ENCODE measurements at places on chromosomes 3 and 15. TPM values are rescaled to one million over a fixed set of nuclear protein-coding genes. Genes with fewer than 3 reads are reported as not detected.

CSPG5 gene
- polyA plus RNA-seq: 0.97 TPM

ARL14 gene
- 0.23 TPM for polyA plus RNA-seq

MPI gene
- 62.2 TPM for polyA plus RNA-seq

GPR149 gene
- not detected for polyA plus RNA-seq

MKRN2OS gene
- polyA plus RNA-seq: 2.4 TPM

UNC13C gene
- 6.3 TPM for polyA plus RNA-seq

ZNF80 gene
- polyA plus RNA-seq: 0.06 TPM

GRIP2 gene
- polyA plus RNA-seq: 1.5 TPM

DNA sequence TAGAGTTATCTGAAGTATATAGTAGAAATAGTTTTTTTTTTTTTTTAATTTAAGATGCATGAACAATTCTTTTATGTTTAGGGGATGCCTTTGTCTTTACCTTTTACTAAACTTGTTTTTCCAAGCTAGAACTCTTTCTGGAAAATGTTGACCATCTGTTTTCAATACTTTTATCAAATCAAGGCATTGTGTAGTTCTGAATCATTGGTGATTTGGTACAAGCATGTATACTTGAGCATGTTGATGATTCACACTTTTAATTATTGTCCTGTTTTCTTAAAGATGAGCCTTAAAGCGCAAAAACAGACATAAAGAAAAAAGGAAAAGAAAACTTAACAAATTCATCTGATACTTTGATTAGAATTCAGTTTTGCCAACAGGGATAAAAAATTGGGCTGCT lies 28.3 kb downstream of the PDCD6IP start:
- no peak for DNase-seq

DNA sequence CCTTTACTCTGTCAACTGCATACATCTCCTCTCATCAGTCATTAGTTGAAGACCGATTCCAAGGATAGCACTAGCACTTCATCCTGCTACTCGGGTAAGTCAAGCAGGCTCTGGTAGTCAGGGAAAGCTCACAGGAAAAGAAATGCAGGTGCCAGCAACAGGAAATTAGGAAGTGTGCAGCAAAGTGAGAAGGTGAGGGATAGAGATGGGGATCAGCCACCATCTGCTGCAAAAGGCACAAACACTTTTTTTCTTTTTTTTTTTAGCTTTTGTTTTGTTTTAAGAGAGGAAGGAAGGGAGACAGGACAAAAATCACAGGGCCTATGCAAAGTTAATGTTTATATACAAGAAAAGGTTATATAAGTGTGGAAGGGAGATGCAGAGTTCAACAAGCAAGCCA lies 9.0 kb upstream of the BTLA start:
- DNase-seq: no peak

- DNase-seq: no peak
Measured at GRCh38 chr3:38119821-38120692, 16.9 kb downstream of the ACAA1 start.

GRCh38 chr15:25375557-25375956 lies 63.3 kb downstream of the UBE3A start:
- DNase-seq: no peak

DNA sequence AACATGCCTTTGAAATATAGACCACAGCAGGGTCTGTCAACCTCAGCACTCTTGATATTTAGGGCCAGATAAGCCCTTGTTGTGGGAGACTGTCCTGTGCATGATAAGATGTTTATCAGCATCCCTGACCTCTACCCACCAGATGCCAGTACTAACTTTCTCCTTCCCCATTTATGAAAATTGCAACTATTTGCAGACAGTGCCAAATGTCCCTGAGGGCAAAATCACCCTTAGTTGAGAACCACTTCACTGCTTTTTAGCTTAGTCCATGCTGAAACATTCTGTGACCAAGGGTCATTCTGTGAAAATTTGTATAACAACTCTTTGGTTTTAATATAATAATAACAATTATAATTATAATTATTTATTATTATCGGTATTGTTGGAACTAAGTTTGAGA lies 1032.4 kb downstream of the MCTP2 start:
- DNase-seq: no peak

DNA sequence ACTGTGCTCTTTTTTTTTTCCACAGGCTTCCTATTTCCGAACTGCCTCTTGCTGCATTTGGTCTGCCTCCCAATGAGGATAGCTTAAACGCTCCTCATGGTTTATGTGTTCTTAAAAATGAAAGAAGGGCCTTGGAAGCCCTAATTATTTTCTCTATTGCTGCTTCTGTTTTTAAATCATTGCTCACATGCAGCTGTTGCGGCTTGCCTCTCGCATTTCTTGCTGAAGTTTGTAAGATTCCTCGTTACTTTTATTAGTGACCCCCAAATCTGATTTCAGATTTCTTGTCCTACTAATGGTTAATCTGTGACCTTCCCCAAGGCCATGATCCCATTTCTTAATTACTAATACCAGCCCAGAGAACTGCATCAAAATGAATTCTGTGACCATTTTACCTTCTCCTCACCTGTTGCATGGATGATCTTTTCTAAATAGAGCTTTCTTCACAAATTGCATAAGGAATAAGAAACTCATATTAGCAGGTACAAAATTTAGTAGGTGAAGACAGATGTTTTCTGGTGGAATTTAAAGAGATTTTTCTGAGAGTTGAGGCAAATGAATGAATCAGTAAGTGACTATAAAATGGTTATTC lies 1.8 kb downstream of the UBE2E1 start:
- DNase-seq: no peak

DNA sequence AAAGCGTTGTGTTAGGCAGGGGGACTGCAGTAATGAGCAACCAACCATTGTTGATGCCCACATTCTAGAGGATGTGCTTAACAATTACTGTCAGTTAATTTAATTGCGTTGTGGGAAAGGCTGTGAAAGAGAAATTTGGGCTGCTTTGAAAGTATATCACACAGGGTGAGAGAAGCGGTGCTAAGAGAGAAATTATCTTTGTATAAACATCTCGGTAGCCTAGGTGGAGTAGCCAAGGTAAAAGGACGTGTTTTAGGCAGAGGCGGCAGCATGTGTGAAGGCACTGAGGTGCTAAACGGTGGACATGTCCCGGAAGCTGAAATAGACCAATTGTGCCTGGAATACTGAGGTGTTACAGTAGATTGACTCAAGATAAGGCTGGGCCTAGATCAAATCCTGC lies 71.9 kb downstream of the UBE2E2 start:
- DNase-seq: no peak

DNA sequence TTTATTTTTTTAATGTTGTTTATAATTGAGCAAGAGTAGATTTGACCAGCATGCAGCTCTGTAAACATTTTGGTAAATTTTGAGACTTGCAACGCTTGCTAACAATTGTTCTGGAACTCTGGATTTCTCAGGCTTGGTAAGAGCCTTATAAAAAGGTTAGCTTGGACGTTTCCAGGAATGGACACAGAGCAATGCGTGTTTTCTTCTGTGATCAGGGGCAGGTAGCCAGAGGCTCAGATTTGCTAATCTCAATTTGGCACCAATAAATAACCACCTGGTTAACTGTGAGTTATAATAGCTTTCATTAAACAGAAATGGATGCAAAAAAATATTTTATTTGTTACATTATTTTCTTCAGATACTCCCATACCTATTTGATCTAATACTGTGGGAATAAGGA lies 39.8 kb downstream of the CADM2 start:
- no peak for DNase-seq

GRCh38 chr3:78707609-78708008 lies 1060.2 kb downstream of the ROBO1 start:
- no peak for DNase-seq

DNA sequence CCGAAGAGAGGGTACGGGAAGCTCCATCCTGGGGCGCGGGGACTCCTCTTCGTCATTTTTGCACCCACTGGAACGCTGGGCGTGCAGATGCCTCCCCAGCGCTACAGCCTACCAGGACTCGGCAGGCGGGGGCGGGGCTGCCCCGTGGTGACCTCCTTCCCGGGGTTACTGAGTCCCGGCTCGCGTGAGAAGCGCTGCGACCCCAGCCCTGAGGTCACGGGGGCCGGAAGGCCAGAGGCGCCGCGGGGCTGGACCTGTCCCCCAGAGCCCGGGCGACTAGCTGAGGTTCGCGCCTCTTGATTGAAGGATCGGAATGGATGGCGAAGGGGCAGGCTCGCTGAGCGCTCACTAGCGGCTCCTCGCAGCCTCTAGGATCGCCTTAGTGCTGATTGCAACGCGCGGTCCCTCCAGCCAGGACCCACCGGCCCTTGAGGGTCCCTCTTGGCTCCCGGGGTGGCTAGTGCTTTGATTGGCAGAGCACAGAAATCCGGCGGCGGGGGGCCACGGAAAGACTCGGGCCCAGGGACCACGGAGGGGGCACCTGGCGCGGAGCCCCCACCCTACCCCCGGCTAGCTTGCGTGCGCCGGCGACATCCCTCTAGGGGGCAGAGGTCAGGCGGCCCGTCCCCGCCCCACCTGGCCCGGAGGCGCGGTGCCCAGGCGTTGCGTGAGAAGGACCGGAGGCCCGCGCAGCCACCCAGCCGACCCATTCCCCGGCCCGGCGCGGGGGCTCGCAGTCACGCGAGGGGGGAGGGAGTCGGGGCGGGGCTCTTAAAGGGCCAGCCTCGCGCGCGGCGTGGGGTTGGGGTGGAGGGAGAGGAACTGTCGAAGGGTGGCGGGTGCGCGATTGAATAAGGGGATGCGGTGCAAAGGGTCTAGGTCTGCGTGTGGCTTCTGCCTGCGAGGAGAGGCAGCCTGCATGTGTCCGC lies 781 bp upstream of the CYP1A1 start:
- no peak for DNase-seq

DNA sequence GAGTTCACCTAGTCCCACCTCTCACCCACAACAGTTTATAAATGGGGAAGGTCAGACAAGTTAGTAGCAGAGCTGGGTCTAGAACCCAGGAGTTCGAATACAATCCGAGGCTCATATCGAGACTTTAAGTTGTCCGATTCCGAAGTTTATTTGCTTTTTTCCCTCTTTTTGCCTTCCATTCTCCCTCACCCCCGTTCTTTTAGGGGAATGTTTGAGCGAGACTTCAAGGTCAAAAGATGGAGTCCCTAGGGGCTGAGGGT lies 7.3 kb downstream of the BCL6 start:
- DNase-seq: no peak

DNA sequence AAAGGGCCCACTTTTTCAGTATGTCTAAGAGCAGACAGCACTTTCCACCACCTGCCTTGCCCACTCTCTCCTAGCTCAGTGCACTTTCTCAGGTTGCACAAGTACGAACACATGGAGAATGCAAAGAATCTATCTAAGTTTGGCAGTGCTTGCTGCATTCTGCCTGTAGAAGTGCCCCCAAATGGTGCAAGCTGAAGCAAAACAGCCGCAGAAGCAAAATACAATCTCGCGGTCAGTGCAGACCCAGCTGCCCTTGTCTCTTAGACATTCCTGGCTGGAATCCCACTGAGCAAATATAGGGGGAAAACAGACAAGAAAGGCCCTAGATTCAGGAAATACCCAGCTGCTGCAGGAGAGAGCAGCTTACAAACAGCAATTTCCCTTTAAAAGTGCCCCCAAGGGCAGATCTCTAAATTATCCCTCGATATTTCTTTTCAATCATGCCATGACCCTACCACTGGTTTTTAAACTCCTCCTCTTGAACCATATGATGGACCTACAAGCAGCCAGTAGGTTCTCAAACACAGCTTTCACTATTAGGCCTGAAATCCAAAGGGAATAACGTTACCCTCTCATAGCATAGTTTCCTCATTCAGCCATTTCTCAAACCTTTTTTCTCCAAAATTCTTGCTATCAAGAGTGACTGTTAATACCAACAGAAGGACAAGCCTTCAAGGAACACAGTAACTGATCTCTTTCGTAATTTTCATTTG lies 67.0 kb downstream of the TNIK start:
- no peak for DNase-seq

- DNase-seq: no peak
Measured at GRCh38 chr3:46012246-46012645, 15.0 kb downstream of the XCR1 start.

GRCh38 chr15:23797747-23798446 lies 110.8 kb upstream of the NDN start:
- DNase-seq: peak; percentile 9

DNA sequence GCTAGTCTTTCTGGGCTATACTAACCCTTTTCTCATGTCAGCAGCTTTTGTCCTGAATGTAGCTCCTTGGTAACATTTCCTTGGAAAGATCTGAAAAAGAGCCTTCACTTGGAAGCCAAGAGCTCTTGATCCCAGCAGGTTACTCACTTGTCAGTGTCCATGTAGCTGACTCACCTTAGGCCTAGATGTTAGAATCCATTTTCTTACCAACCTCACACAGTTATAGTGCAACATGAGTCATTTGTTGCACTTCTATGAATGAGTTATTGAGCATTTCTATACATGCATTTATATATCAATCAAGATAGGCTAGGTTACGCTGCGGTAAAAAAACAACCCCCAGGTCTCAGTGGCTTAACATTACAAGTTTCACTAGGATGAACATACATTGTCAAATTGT lies 106.8 kb upstream of the SLC7A14 start:
- no peak for DNase-seq

GRCh38 chr15:68220967-68221366 lies 8.6 kb downstream of the CLN6 start:
- DNase-seq: no peak

GRCh38 chr3:177673112-177673914 lies 476.0 kb upstream of the TBL1XR1 start:
- DNase-seq: no peak

DNA sequence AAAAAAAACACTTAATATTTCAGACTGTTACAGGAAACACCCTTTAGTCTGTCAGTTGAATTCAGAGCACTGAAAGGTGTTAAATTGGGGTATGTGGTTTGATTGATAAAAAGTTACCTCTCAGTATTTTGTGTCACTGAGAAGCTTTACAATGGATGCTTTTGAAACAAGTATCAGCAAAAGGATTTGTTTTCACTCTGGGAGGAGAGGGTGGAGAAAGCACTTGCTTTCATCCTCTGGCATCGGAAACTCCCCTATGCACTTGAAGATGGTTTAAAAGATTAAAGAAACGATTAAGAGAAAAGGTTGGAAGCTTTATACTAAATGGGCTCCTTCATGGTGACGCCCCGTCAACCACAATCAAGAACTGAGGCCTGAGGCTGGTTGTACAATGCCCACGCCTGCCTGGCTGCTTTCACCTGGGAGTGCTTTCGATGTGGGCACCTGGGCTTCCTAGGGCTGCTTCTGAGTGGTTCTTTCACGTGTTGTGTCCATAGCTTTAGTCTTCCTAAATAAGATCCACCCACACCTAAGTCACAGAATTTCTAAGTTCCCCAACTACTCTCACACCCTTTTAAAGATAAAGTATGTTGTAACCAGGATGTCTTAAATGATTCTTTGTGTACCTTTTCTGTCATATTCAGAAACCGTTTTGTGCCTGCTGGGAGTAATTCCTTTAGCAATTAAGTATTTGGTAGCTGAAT lies 17.9 kb downstream of the TMEM43 start:
- DNase-seq: no peak
